Spleen (tissue), 13 donors: ENCODE measurements at places on chromosomes 1 and 21. TPM values are rescaled to one million over a fixed set of nuclear protein-coding genes. Genes with fewer than 3 reads are reported as not detected.

- peak overlapping the region; percentile 24 for H3K27ac ChIP-seq
- no peak overlapping the region for H3K4me3 ChIP-seq
- H3K27me3 ChIP-seq, result no peaks in the 10 kb centered on the region
- no peak for DNase-seq
- no peaks in the 10 kb centered on the region for H3K4me1 ChIP-seq
Observed at GRCh38 chr1:22808186-22808675, 97.6 kb downstream of the EPHB2 start.

- H3K36me3 ChIP-seq, result no peaks in the 10 kb centered on the region
- peaks cover 87% of the 10 kb centered on the region for H3K4me1 ChIP-seq
- H3K4me3 ChIP-seq, result no peak overlapping the region
- H3K27ac ChIP-seq, result no peak overlapping the region
- DNase-seq, result no peak
- H3K27me3 ChIP-seq, result no peaks in the 10 kb centered on the region
Observed at GRCh38 chr1:21320410-21321108, 30.3 kb upstream of the ECE1 start.

DNA sequence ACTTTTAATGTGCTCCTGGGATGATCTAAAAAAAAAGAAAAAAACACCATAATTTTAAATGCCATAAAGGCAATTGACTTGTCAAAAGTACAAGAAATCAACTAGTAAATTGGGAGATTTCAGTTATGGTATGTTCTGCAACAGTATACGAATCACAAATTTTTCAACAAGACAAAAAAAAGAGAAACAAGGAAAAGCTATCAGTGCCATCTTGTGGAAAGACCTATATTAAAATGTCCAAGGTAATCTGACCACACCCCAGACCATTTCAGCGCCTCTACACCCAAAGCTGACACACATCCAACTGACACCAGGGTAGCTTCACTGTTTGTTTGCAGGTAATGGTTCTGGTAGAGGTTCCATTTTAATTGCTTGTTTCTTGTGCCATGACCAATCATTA, 5.0 kb upstream of the DUSP23 start:
- H3K27ac ChIP-seq, result no peak overlapping the region
- no peaks in the 10 kb centered on the region for H3K36me3 ChIP-seq

DNA sequence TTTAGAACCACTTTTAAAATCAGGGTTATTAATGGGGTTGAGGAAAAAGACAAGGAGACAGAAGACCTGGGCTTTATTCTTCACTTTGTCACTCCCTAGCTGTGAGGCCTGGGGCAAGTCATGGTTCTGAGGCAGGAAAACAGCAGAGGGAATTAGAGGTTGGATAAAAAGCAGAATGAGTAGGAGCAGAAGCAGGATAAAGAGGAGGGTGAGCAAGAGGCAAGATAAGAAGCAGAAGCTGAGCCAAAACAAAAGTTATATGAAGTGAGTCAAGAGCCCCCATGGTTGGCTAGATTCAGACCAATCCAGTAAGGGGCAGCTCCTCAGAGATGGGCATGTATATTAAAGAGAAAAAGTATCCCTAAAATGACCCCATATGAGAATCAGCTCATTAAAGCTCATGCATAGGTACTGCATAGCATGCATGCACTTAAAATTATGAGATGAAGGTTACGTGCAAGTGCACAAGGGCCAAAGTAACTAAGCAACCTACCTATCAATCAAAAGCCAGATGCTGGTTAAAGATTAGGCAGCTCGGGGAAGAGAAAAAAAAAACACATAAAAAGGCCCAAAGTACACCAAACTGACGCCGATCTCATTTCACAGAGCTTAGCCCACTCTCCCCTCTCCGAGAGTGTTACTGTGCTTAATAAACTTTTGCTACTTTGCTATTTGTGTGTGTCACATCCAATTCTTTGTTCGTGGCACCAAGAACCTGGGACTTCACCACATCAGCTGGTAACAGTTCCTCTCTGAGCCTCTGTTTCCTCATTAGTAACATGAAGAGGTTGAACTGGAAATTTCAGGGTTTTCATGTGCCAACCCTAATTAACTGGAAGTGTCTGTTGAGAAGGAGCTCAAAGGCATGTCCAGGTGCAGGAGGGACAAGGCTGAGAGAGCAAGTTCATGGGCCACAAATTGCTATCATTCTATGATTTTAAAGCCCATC, 2.2 kb downstream of the AVPR1B start:
- peaks cover 38% of the 10 kb centered on the region for H3K27me3 ChIP-seq
- no peak overlapping the region for H3K27ac ChIP-seq
- H3K36me3 ChIP-seq, result no peaks in the 10 kb centered on the region
- no peak for DNase-seq
- H3K4me3 ChIP-seq, result no peak overlapping the region

GRCh38 chr21:45449658-45450422, 44.9 kb downstream of the COL18A1 start:
- no peaks in the 10 kb centered on the region for H3K4me1 ChIP-seq
- no peak overlapping the region for H3K4me3 ChIP-seq
- peak; percentile 62 for DNase-seq
- H3K27me3 ChIP-seq, result no peaks in the 10 kb centered on the region
- H3K27ac ChIP-seq, result no peak overlapping the region

Gene IARS2
- 20.1 TPM for polyA plus RNA-seq

Gene LMX1A
- not detected for polyA plus RNA-seq

Gene OR2L5
- polyA plus RNA-seq, result not detected
